ENCODE measurements at places on chromosomes 2 and 18. TPM values are rescaled to one million over a fixed set of nuclear protein-coding genes. Genes with fewer than 3 reads are reported as not detected.

- no peak overlapping the region for H3K27ac ChIP-seq
- no peak overlapping the region for H3K4me3 ChIP-seq
- no peak for DNase-seq
- no peaks in the 10 kb centered on the region for H3K4me1 ChIP-seq
- H3K36me3 ChIP-seq: peaks cover 2% of the 10 kb centered on the region
- H3K27me3 ChIP-seq: peaks cover 43% of the 10 kb centered on the region
Measured at GRCh38 chr2:31304816-31305215, 70.9 kb downstream of the EHD3 start.

Gene STON1
- total RNA-seq: 1.2 TPM

Gene IGFBP5
- total RNA-seq: not detected

DNA sequence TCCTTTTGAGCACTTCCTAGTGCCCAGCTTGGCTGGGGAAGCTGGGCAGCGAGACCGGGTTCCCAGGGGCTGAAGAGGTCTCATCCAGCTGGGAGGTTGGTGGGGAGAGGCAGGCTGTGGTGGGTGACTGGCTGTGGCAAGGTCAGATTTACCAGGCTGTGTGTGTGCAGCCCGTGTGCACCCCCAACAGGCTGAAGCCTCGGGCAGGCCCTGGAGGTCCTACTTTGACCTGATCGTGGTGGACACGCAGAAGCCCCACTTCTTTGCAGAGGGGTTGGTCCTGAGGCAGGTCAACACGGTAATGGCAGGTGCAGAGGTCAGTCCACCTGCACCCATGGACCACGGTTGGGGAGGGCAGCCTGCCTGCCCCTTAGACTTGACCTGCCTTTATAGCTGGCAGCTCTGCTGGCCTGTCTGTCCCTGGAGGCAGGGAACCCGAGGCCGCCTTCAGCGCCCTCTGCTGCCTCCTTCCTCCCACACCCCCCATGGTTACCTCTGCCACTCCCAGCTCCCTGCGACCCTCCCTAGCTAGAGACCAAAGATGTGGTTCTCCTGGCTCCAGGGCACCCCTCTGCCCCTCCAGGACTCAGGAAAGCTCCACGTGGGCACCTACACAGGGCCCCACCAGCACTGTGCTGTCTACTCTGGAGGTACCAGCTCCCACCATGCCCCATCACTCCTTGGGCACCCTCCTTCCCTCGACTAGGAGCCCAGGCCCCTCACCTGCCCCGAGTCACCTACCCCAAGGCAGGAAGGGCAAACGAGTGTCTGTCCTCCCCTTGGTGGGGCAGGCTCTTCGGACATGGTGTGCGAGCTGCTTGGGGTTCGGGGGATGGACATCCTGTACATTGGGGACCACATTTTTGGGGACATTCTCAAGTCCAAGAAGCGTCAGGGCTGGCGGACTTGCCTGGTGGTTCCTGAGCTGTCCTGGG lies 4.0 kb downstream of the NT5DC4 start:
- no peaks in the 10 kb centered on the region for H3K27me3 ChIP-seq
- no peaks in the 10 kb centered on the region for H3K36me3 ChIP-seq
- DNase-seq: no peak
- no peak overlapping the region for H3K4me3 ChIP-seq

- no peaks in the 10 kb centered on the region for H3K36me3 ChIP-seq
- no peak overlapping the region for H3K27ac ChIP-seq
- H3K27me3 ChIP-seq: no peaks in the 10 kb centered on the region
- H3K4me3 ChIP-seq: no peak overlapping the region
- DNase-seq: no peak
- no peaks in the 10 kb centered on the region for H3K4me1 ChIP-seq
Measured at GRCh38 chr18:39274535-39274934, 1708.9 kb upstream of the CELF4 start.

Gene CNDP1
- not detected for total RNA-seq

Measured in activated T-helper 1 cell treated with anti-CD3 and anti-CD28 coated beads, Interleukin-12 subunit alpha, Interleukin-12 subunit beta, Interleukin-2, Interleukin-4 antibody, amounts not matched to agents 30 ng/mL and 10 ng/mL and 1 ng/mL, durations not matched to agents 14 hours and 24 hours and 36 hours (primary cell).